Posterior vena cava (tissue), 2 donors: ENCODE measurements at places on chromosomes 4 and X. TPM values are rescaled to one million over a fixed set of nuclear protein-coding genes. Genes with fewer than 3 reads are reported as not detected.

- DNase-seq, result no peak
These were observed 731 bp downstream of the BRWD3 start for GRCh38 chrX:80808881-80809411.

DNA sequence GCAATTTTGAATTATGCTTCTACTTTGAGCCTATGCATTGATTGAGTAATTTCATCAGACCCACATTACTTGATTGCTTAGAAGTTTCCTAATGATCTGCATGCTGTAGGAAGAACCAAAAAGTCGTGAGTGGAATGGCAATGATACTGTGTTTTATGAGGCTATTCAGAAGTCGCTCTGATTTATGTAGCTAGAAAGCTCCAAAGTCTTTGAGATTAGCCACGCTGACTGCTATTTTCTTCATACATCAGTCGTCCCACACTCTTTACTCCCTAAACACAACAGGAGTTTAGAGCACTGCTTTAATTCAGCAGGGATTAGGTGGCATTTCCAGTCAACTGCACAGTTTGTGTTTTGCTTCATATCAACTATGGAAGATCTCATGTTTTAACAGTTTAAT, 4.1 kb downstream of the GRID2 start:
- DNase-seq, result no peak

DNA sequence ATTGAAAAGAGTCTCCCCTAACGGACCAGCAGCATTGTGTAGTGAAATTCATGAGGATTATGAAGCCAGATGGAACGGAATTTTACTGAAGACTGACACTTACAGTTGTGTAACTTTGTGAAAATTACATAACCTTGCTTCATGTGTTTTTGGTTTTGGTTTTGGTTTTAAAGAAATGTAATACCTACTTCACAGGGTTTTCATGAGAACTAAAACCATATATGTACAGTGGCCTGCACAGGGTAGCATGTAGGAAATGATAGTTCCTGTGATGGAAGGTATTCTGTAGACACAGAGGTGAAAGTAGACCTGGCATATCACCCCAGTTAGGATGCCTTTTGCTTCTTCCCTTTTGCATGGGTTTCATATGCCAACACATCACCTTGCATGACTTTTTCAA, 247.0 kb downstream of the BANK1 start:
- DNase-seq, result no peak

GRCh38 chr4:137968956-137969678, 273.0 kb downstream of the SLC7A11 start:
- no peak for DNase-seq

DNA sequence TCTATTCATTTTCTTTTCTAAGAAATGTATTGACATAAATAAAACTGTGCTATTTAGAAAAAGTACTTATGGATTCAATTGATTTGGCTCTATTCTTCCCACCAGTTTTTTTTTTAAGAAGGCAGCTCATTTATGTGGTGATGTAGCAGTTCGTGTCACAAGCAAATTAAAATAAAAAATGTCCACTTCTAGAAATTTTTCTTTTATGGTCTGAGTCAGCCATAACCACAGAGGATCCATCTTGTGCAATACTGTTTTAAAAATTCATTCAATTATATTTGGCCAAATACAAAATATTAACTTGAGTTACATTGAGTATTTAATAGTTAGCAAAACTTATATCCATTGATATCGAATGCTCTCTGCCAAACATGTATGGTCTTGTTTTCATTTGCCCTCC, 207.9 kb upstream of the FAT1 start:
- no peak for DNase-seq

- DNase-seq, result no peak
These were observed 52.2 kb downstream of the RAPGEF2 start for GRCh38 chr4:159155119-159155518.

Gene GABRE
- 19.2 TPM for total RNA-seq

Gene FRMD7
- 0.69 TPM for total RNA-seq
